ENCODE measurements at places on chromosomes 2 and 18. TPM values are rescaled to one million over a fixed set of nuclear protein-coding genes. Genes with fewer than 3 reads are reported as not detected.

GRCh38 chr2:191150230-191150599, 579 bp downstream of the STAT4 start:
- no peak for DNase-seq

The CROCC2 gene
- polyA plus RNA-seq, result not detected

The CENPA gene
- polyA plus RNA-seq, result 66.3 TPM

DNA sequence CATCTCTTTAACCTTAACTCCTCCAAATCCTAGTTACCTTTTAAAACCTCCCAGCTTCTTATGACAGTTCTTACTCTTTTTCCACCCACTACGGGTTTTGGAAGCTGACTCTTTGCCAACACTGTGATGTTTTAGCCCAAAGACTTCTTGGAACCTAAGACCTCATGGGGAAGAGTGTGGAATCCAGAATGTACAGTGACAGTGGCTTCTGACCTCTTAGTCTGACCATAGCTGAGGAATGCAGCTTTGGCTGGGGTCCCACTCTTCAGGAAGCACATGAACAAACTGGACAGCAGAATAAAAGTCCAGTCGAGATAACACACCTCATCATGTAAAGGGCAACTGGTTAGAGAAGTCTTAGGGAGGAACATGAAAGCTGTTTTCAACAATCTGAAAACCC, 161.1 kb upstream of the PKDCC start:
- DNase-seq, result no peak

DNA sequence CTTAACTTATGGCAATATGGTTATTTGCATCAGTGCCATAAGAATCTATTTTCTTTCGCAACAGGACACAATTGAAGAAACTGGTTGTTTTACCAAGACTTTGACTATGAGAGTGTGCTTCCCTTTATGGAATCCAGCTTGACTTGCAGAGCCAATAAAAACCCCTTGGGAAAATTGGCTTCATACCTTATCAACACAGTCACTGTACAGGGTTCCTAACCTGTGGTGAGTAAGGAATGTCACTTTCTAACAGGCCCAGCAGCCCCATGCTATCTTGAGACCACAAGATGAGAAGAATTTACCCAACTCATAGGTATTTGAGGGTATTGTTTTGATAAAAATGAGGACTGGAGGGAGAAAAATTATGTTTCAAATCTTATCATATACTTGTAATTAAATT, 418.5 kb upstream of the MAP2 start:
- no peak for DNase-seq

GRCh38 chr2:221161186-221161585, 410.9 kb downstream of the EPHA4 start:
- no peak for DNase-seq

GRCh38 chr2:179435000-179435399, 170.4 kb upstream of the SESTD1 start:
- DNase-seq, result no peak

DNA sequence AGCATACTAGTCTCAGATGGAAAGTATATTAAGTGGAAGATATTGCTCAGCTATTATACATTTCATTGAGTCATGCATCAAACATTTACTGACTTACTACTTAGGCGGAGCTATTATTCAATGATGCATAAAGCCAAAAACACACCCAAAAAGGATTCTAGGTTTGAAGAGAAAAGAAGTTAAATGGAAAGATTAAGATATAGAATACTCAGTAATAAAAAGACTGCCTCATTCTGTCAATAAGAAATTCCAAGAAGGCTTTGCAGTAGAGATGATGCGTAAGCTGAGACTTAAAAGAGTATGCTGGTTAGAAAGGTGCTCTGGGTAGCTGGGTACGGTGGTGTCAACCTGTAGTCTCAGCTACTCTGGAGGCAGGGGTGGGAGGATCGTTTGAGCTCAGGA, 27.6 kb downstream of the STK17B start:
- DNase-seq, result no peak

DNA sequence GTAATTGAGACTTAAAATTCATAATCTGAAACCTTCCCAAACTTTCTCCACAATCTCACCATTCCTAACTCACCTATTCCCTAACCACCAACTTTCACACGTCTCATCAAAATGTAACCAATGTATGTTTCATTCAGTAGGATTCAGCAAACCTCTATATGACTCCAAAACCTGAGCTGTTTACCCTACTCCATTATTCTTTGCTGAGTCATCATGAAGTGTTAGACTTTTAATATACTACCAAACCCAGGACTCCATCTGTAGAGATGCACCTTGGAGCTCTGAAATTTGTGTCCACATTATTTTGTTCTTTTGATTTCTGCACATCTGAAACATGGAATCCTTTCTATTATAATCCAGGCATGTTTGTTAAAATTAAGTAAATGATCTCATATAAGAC, 727.0 kb upstream of the PIK3C3 start:
- DNase-seq, result no peak

- DNase-seq, result no peak
Measured at GRCh38 chr2:220167956-220168355, 540.5 kb downstream of the SLC4A3 start.

The TUBA4A gene
- polyA plus RNA-seq, result 229 TPM

The GATA6 gene
- 0.04 TPM for polyA plus RNA-seq

The SP110 gene
- 99.6 TPM for polyA plus RNA-seq

Data from GM12878 (cell line).